ENCODE measurements at places on chromosomes 5 and 9.
A peak's percentile ranks its signal among the peaks of the same experiment; 100 is the strongest.

DNA sequence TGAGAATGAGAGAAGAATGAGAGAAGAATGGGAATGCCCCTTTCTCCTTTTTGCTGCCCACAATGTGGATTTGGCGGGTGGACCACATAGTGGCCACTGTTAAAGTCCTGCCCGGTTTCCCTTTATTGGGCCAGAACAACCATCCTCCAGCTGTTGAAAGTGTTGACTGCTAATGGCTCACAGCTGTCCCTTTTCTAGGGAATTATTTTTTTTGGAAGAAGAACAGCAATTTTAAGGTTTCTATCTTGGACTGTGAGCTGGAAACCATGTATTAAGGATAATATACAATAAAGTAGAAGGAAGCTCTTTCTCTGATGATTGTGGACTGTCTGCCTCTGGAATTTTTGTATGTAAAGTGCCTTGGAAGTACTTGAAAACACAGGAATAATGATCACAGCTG, 185.9 kb downstream of the DMRT2 start:
- H3K27me3 ChIP-seq, result no peaks in the 10 kb centered on the region
- H3K4me1 ChIP-seq, result no peaks in the 10 kb centered on the region
- H3K27ac ChIP-seq, result no peak overlapping the region
- no peak for DNase-seq

- H3K36me3 ChIP-seq, result no peaks in the 10 kb centered on the region
- no peak overlapping the region for H3K4me3 ChIP-seq
- H3K27ac ChIP-seq, result no peak overlapping the region
- DNase-seq, result no peak
- no peaks in the 10 kb centered on the region for H3K4me1 ChIP-seq
- no peaks in the 10 kb centered on the region for H3K27me3 ChIP-seq
Measured at GRCh38 chr5:90740244-90740799, 181.7 kb downstream of the ADGRV1 start.

DNA sequence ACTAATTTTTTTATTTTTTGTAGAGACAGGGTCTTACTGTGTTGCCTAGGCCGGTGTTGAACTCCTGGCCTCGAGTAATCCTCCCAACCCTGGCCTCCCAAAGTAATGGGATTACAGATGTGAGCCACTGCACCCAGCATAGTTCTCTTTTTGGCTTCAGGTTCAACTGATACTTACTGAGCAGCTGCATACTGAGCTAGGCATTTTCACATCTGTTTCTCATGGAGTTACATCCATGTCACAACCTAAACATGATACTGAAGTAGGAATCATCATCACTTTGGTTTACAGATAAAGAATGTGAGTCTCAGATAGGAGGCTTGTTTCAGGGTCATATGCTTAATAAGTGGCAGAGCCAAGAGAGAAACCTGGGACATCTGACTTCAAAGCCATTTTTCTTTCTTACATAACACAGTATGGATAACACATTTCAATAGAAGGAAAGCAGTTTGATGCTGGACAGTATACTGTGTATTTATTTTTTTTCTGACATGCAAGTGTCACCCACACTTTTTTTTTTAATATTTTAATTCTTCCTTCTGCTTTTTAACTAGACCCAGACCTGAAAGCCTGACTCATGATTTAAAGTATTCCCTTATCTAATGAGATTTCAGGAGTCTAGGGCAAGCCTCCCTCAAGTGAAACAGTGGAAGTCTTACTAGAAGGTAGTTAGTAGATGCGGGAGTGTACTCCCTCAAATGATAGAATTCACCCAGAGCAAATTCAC, 90.8 kb downstream of the HACD4 start:
- no peak for DNase-seq
- H3K27me3 ChIP-seq, result no peaks in the 10 kb centered on the region
- H3K36me3 ChIP-seq, result no peaks in the 10 kb centered on the region

- no peaks in the 10 kb centered on the region for H3K27me3 ChIP-seq
- H3K27ac ChIP-seq, result no peak overlapping the region
- no peaks in the 10 kb centered on the region for H3K4me1 ChIP-seq
- DNase-seq, result no peak
Measured at GRCh38 chr5:122327110-122327509, 15.1 kb downstream of the SNCAIP start.

- H3K27ac ChIP-seq, result no peak overlapping the region
- H3K4me1 ChIP-seq, result no peaks in the 10 kb centered on the region
- no peak overlapping the region for H3K4me3 ChIP-seq
- DNase-seq, result no peak
- H3K36me3 ChIP-seq, result no peaks in the 10 kb centered on the region
Measured at GRCh38 chr5:169893010-169893409, 87.3 kb downstream of the INSYN2B start.

DNA sequence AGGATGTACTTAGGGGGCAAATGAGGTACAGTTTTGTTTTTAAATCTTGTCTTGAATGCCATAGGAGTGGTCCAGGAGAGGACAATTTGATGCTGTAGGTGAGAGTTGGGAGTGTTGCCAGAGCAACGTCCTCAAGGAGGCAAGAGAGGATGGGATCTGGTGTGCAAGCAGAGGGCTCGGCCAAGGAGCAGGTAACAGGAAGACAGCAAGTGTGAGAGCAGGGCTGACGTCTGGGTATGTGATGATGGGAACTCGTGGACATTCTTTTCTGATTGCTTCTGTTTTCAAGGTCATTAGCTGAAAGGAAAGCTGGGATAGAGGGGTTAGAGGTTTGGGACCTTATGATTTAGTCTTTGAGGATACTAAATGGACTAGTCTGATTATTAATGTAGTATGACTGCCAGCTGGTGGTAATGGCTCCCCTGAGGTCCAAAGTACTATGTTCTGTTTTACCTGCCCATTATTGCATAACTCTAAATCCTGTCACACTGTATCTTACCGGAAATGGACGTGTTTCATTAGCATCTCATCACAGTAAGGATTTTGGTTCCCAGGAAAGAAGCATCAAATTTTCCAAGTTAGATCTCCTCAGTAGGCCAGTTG, 15.4 kb downstream of the GNPDA1 start:
- H3K4me1 ChIP-seq, result no peaks in the 10 kb centered on the region
- no peak for DNase-seq
- no peaks in the 10 kb centered on the region for H3K36me3 ChIP-seq
- H3K4me3 ChIP-seq, result no peak overlapping the region
- no peak overlapping the region for H3K27ac ChIP-seq
- H3K27me3 ChIP-seq, result no peaks in the 10 kb centered on the region

- H3K4me1 ChIP-seq, result peaks cover 7% of the 10 kb centered on the region
- no peak overlapping the region for H3K27ac ChIP-seq
- H3K27me3 ChIP-seq, result no peaks in the 10 kb centered on the region
- H3K36me3 ChIP-seq, result no peaks in the 10 kb centered on the region
Measured at GRCh38 chr9:92292338-92293074, 991 bp downstream of the IARS1 start.

DNA sequence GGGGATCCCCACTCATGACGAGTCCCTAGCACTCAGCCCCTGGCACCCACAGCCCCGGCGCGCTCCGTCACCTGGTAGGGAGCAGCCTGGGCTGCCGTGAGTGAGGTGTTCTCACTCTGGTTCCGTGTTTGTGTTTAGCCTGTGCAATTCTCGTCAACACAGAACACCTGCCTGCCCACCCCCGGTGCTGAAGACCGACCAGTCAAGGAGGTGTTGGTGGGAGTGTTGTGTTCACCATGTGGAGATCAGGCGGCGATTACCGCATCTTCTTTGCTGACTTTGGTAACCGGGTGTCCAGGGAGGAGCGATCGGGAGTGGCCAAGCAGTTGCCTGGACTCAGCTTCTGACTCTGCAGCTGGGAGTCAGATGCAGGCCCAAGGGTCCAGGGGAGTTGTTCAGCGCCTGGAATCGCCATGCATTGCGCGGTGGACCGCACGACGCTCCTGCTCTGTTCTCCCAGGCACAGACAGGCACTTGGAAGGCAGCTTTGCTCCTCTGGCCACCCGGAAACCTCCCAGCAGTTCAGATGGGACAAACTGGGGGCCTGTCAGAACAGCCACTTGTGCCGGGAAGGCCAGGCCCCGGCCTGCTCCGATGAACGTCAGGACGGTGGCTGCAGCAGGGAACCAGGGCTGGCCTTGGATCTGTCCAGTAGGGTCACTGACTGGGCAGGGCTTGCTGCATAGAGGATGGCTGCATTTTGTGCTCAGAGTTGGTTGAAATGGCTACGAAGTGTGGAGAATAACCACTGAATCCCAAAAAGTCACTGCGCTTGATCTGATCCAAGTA, 28.2 kb downstream of the EXOC3 start:
- H3K27me3 ChIP-seq, result no peaks in the 10 kb centered on the region
- H3K4me1 ChIP-seq, result peaks cover 12% of the 10 kb centered on the region
- DNase-seq, result no peak
- H3K27ac ChIP-seq, result no peak overlapping the region
- no peak overlapping the region for H3K4me3 ChIP-seq
- H3K36me3 ChIP-seq, result no peaks in the 10 kb centered on the region

- no peaks in the 10 kb centered on the region for H3K4me1 ChIP-seq
- no peaks in the 10 kb centered on the region for H3K36me3 ChIP-seq
- H3K27me3 ChIP-seq, result no peaks in the 10 kb centered on the region
- H3K27ac ChIP-seq, result no peak overlapping the region
- H3K4me3 ChIP-seq, result no peak overlapping the region
- no peak for DNase-seq
Measured at GRCh38 chr5:55591686-55592085, 56.9 kb upstream of the PLPP1 start.

DNA sequence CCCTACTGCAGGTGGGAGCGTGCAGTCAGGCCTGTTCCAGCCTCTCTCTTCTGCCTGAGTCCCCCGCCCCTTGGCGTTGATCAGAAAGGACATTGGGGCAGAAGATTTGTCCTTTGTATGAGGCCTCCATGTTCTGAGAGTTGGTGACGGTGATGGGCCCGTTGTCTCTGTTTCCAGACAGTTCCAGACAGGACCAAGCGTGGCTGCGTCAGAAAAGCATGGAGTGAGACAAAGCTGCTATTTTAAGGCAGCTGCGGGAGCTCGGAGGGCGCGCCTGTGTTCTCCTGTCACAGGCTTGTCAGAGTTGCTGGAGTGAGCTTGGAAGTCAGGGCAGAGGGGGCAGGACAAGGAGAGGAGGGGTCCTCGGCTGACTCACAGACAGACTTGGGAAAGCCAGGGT, 32.1 kb upstream of the SH3PXD2B start:
- DNase-seq, result no peak
- no peaks in the 10 kb centered on the region for H3K4me1 ChIP-seq
- H3K36me3 ChIP-seq, result no peaks in the 10 kb centered on the region
- no peak overlapping the region for H3K27ac ChIP-seq

DNA sequence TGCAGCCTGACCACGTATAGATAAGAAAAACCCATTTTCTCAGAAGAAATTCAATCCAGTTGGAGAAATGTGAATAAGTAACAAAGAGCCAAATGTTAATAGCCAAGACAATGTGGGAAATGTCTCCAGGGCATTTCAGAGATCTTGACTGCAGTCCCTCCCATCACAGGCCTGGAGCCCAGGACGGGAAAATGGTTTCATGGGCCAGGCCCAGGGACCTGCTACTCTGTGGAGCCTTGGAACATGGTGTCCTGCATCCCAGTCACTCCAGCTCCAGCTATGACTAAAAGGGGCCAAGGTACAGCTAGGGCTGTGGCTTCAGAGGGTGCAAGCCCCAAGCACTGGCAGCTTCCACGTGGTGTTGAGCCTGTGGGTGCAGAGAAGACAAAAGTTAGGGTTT, 490.0 kb downstream of the CYLC2 start:
- no peak for DNase-seq
- H3K27ac ChIP-seq, result no peak overlapping the region
- H3K4me1 ChIP-seq, result no peaks in the 10 kb centered on the region

DNA sequence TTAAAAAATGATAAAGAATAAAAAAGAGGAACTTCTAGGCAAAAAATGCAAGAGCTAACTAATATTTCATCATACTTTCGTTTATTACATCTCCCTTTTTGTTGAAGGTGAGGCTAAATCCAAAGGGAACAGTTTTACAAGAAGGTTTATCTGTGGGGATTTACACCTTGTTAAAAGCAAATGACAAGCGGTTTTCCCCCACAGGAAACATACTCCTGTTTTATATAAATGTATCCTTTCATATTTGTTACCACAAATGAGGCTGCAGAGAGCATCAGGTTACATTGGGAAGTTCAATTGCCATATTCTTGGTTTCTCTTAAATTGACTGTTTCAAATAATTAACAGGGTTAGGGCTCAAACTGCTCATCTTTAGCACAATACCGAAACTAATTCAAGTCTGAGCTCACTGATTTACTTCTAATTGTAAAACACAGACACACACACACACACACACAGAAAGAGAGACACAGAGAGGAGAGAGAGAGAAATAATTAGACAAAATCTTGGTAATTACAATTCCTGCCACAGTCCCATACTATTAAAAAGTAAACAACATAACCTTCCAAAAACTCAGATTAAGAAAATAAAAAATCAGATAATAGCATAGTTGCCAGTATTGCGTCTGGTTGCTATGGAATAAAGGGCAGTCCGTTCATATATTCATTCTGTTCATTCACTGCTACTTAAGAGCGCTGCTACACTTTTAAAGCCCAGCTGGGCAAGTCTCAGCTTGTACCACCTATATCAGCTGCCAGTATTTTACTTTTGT, 17.1 kb downstream of the RFX3 start:
- H3K27me3 ChIP-seq, result no peaks in the 10 kb centered on the region
- no peaks in the 10 kb centered on the region for H3K4me1 ChIP-seq
- H3K36me3 ChIP-seq, result no peaks in the 10 kb centered on the region
- DNase-seq, result peak; percentile 14
- no peak overlapping the region for H3K27ac ChIP-seq
- H3K4me3 ChIP-seq, result peak overlapping the region; percentile 5

- peaks cover 6% of the 10 kb centered on the region for H3K4me1 ChIP-seq
- H3K27ac ChIP-seq, result no peak overlapping the region
- no peak for DNase-seq
Measured at GRCh38 chr5:134559672-134560071, 34.2 kb downstream of the JADE2 start.

GRCh38 chr5:10702040-10702629, 58.9 kb downstream of the DAP start:
- no peak overlapping the region for H3K4me3 ChIP-seq
- no peaks in the 10 kb centered on the region for H3K27me3 ChIP-seq
- H3K27ac ChIP-seq, result no peak overlapping the region
- peaks cover 27% of the 10 kb centered on the region for H3K4me1 ChIP-seq

DNA sequence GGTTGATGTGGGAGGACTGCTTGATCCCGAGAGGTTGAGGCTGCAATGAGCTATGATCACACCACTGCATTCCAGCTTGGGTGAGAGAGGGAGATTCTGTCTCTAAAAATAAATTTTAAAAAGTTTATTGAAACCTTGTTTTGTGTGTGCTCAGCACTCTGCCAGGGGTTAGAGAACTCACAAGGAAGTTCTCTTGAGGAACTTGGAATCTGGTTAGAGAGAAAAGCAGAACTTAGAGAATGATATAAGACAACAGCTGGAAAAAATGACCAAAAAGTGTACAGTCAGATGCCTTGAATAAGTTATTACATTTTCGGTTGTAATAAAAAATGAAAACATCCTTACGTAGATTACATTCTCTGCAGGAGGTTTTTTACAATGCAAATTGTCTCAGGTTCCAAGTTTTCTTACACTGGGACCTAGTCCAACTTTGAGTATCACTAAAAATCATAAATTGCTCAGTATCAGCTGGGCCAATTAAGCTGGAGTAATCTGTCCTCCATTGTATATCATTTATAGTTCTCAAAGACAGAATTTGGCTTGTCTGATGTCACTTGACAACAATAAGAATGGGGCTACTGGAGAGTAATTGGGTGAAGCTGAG, 21.7 kb upstream of the TENT2 start:
- no peak for DNase-seq
- H3K27me3 ChIP-seq, result no peaks in the 10 kb centered on the region
- no peak overlapping the region for H3K4me3 ChIP-seq
- H3K4me1 ChIP-seq, result no peaks in the 10 kb centered on the region

Measured in prostate gland (tissue), 2 donors.